Esophagus squamous epithelium (tissue), 5 donors: ENCODE measurements at places on chromosomes 1 and 21.

DNA sequence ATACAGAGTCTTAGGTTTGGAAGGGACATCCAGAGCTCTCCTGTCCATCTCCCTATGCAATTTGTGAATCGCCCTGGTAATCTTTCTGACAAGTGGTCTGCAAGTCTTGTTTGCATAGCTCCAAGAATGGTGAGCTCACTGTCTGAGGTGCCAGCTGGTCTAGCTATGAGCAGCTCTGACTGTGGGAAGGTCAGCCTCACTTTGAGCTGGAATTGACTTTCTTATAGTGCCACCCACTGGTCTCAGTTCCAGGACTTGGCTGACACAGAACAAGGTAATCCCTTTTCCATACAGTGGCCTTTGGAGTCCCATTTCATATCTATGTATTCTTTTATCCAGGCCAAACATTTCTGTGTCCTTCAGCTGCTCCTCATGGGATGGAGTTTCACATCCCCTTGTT is 95.6 kb upstream of the C8B start:
- no peak for DNase-seq

DNA sequence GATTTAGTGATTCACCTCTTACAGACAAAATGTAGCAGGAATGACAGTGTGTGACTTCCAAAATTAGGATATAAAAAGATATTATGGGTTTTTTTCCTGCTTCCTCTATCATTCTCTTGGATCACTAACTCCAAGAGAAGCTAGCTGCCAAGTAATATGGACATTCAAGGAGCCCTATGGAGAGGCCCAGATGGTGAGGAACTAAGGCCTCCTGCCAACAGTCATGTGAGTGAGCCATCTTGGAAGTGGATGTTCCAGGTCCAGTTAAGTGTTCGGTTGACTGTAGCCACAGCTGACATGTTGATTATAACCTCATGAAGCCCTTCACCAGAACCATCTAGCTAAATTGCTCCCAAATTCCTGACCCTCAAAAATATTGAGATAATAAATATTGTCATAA is 38.8 kb downstream of the CD160 start:
- DNase-seq: no peak

- no peak for DNase-seq
Observed at GRCh38 chr1:183206538-183207122, 20.6 kb downstream of the LAMC2 start.

- DNase-seq: no peak
Observed at GRCh38 chr1:182833271-182833670, 5.9 kb upstream of the DHX9 start.

- no peak for DNase-seq
Observed at GRCh38 chr1:211335522-211336157, 9.0 kb downstream of the TRAF5 start.

GRCh38 chr21:21158376-21158918 is 160.2 kb downstream of the NCAM2 start:
- no peak for DNase-seq

- no peak for DNase-seq
Observed at GRCh38 chr1:203627851-203628200, 1.2 kb downstream of the ATP2B4 start.

- no peak for DNase-seq
Observed at GRCh38 chr1:70033936-70034335, 171.4 kb downstream of the LRRC40 start.

GRCh38 chr21:44571296-44571695 is 2.2 kb upstream of the KRTAP10-4 start:
- DNase-seq: no peak

- no peak for DNase-seq
Observed at GRCh38 chr1:230698130-230698529, 15.8 kb downstream of the AGT start.

- DNase-seq: no peak
Observed at GRCh38 chr1:209652873-209653401, 712 bp upstream of the LAMB3 start.

DNA sequence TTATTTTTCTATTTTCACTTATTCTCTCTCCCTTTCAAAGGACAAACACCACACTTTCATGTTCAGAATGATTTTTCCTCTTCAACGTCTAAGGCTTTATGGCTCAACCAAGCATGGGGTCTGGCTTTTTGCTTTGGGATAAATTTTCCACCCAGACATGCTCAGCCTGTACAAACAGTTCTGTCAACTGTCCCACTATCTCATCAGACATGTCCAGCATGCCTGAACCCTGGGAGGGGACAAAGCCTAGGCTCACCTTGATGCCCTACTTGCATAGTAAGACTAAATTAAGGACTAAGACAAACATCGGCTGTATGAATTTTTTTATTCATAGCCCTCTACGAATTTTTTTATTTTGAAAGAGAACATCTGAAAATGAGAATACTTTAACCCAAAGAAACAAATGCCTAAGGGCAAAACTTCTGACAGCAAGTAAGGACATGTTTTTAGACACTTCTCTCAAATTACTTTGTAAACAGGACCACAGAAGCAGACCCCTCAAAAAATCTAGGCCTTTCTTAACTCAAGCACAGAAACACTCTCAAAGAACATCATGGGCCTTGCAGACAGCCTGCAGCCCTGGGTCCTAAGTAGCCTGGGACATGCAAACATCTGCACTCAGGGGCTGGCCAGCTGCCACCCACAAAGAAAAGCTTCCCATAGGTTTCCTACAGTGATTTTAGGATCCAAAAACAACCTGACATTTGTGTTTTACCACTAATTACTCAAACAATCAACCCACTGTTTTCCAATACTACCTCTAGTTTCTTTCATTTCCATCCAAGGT is 72.3 kb upstream of the PALMD start:
- DNase-seq: no peak

GRCh38 chr1:35447278-35447677 is 109.9 kb downstream of the KIAA0319L start:
- no peak for DNase-seq

DNA sequence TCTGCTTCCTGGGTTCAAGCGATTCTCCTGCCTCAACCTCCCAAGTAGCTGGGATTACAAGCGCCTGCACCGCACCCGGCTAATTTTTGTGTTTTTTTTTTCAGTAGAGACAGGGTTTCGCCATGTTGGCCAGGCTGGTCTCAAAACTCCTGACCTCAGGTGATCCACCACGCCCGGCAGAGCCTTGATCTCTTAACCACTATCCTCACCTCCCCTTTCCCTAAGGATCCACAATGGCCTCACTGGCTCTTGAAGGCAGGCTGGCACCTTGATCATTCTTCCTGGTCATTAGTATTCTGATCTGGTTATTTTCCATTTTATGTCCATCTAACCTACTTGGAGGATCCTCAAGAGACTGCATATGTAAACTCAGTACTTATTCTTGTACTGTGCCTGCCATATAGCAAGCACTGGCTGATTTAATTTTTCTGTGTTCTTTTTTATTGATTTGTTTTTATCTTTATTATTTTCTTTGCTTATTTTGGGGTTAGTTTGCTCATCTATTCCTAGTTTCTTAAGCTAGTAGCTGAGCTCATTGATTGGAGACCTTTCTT is 6.3 kb downstream of the RCC1 start:
- no peak for DNase-seq

DNA sequence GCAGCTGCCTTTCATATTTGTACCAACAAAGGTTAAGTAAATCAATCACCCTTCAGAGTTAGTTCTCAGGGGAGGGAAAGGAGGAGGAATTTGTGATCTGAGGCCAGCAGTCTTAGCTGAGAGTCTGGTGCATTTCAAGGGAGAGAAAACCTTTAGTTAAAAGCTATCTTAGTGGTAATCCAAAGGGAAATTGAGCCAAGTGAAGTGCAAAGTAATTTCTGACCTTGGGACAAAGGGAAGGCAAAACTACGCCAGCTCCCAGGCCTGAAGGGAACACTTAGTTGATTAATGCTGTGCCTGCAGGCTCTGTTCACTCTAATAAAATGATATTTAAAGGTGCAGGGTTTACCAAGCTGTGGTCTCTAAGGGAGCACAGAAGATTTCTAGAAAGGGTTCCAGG is 23.1 kb upstream of the FMOD start:
- DNase-seq: no peak

- no peak for DNase-seq
Observed at GRCh38 chr1:192967901-192968300, 91.3 kb downstream of the UCHL5 start.

- no peak for DNase-seq
Observed at GRCh38 chr1:59927213-59927612, 640 bp upstream of the CYP2J2 start.

GRCh38 chr1:29672416-29673227 is 436.3 kb downstream of the PTPRU start:
- no peak for DNase-seq

GRCh38 chr1:18020021-18020817 is 87.4 kb upstream of the IGSF21 start:
- no peak for DNase-seq

GRCh38 chr1:72056516-72056915 is 225.8 kb downstream of the NEGR1 start:
- DNase-seq: no peak

GRCh38 chr1:190129366-190129765 is 348.3 kb downstream of the BRINP3 start:
- no peak for DNase-seq

- no peak for DNase-seq
Observed at GRCh38 chr1:171929121-171929520, 87.8 kb downstream of the DNM3 start.

DNA sequence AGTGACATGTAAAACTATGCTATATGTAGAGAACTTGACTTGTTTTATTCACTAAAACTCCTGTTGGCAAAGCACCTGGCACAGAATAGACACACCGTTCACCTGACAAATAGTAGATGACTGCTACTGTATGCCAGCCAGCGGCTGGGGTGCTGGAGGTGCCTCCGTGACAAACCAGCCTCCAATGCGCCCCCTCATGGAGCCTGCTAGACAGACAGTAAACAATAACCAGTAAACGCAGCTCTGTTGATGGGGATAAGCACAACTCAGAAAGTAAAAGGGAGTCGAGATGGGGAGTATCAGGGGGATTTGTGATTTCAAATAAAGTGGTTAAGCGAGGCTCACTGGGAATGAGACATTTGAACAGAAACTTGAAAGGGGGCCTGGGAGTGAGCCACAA is 107.2 kb downstream of the PRDM2 start:
- DNase-seq: no peak

DNA sequence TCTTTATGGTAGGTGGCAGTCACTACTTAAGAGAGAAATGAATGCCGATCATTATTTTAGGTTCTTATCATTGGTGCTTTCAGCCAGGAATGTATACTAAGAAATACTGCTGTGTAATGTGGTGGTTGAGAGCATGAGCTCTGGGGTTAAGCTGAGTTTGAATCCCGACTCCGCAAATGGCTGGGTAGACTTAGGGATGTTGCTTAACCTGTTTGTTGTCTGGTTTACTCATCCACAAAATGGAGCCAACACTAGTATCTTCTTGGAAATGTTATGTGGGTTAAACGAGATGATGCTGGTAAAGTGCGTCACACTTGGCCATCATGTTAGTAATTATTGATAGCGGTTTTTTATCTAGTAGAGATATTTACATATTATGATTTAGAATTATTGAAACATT is 83.8 kb downstream of the WDR3 start:
- DNase-seq: no peak

DNA sequence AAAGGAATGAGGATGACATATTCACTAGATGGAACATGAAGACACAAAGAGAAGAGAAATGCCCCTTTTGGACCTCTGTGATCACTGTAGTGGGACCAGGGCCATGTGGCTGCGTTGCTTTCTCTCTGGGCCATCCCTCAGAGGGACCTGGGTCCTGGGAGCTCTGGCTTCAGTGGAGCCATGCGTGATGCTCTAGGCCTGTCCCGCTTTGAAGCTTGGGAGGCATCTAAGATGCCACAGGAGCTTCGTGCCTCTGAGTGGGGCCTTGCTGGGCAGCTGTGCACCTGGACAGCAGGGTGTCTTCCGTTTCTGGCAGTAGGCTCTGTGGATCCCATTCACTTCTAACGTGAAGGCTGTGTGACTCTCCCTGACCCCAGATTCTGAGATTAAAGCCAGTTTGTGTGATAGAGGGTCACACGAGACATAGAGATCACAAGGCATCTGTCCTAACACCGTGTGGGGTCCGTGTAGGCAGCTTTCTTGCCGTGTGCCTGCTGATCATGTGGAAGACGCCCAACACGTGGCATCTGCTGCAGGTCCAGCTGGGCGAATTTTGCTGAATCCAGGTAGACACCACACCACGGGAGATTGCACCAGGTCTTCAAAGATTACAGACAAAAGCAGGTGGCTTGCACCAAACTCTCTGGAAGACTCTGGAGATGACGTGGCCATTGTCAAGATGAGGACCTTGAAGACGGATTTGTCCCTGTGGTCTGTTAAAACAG is 17.2 kb upstream of the PRSS38 start:
- DNase-seq: no peak

DNA sequence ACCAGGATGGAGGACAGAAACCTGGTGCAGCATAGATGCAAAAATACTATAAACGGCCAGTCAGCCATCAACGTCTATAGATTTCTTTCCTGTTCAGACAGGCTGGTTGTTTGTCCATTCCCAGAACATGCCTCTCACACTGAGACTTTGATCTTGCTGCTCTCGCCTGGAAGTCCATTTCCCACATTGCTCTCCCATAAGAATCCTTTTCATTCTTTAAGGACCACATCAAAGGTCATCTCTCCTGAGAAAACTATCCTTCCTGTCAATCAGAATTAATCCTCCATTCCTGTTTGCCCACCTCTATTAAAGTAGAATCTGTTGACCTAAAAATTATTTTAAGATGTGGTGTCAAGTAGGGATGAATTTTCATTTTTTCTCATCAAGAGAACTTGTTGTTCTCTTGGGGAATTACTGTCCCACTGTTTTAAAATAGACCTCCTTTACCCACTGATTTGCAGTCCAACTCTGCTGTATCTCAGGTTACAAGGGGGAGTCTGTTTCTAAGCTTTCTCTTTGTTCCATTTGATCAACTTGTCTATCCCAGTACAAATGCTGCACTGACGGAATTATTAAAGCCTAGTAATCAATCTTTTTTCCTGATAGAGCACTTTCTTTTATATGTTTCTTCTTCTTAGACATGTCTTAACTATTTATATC is 172.7 kb downstream of the PATJ start:
- no peak for DNase-seq

- DNase-seq: no peak
Observed at GRCh38 chr1:54012863-54013262, 5.1 kb downstream of the LDLRAD1 start.

GRCh38 chr21:45136927-45137611 is 62.7 kb downstream of the ADARB1 start:
- DNase-seq: no peak

DNA sequence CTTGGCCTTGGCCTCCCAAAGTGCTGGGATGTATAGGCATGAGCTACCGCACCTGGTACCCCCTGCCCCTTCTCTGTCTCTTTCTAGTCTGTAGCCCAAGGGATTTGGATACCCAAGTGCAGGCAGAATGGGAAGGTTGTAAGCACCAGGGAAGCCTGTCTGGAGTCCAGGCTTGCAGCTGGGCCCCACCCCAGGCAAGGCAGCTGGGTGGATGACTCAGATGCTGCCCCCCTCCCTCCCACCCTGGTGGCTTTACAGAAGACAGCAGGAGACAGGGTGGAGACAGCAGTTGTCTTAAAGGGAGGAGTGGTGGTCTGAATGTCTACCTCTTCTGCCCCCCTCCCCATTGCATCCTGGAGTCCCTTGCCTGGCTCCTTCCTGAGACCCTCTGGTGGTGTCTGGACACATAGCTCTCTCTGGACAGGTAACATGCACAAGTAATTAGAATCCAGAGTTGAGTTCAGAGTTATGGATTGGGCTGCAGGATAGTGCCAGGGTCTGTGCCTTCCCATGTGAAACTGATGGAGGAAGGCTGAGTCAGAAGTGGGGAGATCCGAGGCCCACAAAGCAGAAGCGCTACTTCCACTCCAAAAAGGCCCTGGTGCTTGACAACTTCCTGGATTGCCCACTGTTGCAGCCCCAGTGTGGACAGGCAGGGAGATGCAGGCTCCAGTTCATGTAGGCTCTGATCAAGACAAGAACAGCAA is 5.1 kb downstream of the LMNA start:
- DNase-seq: no peak
